ENCODE measurements at places on chromosomes 3 and 15. TPM values are rescaled to one million over a fixed set of nuclear protein-coding genes. Genes with fewer than 3 reads are reported as not detected.
A peak's percentile ranks its signal among the peaks of the same experiment; 100 is the strongest.

DNA sequence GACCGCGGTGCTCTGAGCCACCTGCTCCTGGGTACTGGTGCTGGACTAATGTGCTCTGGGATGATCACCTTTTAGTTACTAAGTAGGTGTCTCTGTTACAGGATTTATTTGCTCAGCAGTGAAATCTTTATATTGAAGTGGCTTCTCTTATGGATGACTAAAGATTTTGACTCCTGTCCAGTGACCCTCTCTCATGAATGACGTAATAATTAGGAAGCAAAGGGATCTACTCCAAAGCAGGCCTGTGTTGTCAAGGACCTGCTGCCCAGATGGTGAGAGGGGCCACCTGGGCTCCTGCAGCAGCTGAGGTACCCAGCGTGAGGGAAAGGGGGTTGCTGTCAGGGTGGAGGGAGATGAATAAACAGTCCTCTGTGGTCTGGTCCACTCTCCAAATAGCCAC is 263.6 kb downstream of the GABRG3 start:
- no peak for DNase-seq

DNA sequence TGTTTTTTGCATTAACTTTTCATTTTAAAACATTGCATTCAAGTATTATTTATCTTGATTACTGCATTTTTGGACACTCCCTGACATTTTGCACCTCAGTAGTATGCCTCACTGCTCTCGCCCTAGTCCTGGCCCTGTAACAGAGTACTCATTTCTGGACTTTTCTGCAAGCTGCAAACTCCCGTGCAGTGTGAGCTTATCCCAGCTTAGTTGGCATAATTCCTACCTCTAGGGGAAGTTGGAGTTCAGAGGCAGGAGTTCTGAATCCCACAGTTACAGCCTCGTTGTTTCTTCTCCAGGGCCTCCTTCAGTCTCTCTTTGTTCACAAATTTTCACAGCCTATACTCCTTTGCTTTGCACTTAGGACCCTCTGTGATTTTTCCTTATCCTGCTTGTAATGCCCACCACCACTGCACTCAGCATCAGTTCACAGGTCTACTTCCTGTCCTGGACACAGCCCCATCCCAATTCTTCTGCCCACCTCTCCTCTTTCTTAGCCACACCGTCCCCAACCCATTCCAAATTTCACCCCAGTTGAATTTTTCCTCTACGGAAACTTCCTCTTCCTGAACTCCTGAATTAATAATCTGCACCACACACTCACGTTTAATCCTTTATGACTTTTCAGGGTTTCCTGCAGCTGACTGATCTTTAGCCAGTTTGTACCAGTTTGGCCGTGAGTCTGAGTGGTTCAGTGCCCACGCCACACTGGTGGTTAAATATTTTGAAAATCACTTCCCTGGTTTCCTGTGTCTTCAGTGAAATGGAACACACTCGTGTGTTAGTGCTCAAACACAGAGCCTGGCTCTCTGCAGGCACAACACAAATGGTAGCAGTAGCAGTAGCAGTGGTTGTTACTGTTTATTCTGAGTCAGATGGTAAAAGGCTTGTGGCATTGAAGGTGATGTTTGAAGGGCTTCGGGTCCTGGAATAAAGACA is 6.3 kb upstream of the CTSH start:
- DNase-seq, result no peak

DNA sequence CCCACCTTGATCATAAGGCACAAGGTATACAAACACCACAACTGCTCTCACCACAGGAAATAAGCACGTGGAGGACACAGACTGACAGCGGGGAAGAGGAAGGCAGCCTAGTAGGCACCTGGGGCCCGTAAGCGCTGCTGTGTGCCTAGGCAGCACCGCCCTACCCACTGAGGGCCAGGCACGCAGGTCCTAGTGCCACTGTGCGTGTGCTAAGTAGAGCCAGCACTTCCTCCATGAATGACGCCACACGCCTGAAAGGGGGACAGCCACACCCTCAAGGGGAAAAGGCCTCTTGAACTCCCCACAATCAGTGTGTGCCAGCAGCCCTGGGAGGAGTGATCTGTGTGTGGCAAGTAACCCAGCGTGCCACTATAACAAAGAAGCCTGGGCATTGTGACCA is 73.0 kb downstream of the ATP1B3 start:
- DNase-seq, result no peak

GRCh38 chr3:57268416-57268815 is 24.1 kb downstream of the ASB14 start:
- DNase-seq, result no peak

C2CD4A gene
- polyA plus RNA-seq, result 0.28 TPM

GRCh38 chr3:43096761-43097160 is 9.1 kb downstream of the POMGNT2 start:
- DNase-seq, result no peak

DNA sequence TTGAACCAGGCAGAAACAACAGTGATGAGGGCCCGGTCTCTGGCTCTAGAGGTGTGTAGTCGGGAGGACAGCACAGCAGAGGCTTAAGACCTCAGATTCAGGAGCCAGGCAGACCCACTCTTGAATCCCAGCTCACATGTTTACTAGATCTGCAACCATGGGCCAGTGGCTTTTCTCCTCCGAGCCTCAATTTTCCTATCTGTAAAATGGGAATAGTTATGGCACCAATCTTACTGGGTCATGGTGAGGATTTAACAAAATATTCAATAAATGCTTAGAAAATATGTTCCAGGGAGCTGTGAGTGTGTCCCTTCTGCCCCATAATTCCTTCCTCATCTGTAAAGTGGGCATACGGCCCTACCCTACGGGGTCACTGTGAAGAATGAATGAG is 506.9 kb downstream of the SHQ1 start:
- DNase-seq, result no peak

- no peak for DNase-seq
Observed at GRCh38 chr3:136543385-136543784, 208.8 kb downstream of the STAG1 start.

GRCh38 chr15:90071220-90071807 is 31.0 kb downstream of the IDH2 start:
- peak; percentile 82 for DNase-seq

TICRR gene
- 12.4 TPM for polyA plus RNA-seq

GOLGA8T gene
- 0.71 TPM for polyA plus RNA-seq

ADCY5 gene
- 11.2 TPM for polyA plus RNA-seq

- DNase-seq, result peak; percentile 72
Observed at GRCh38 chr3:4977001-4977852, 2.0 kb upstream of the BHLHE40 start.

DNA sequence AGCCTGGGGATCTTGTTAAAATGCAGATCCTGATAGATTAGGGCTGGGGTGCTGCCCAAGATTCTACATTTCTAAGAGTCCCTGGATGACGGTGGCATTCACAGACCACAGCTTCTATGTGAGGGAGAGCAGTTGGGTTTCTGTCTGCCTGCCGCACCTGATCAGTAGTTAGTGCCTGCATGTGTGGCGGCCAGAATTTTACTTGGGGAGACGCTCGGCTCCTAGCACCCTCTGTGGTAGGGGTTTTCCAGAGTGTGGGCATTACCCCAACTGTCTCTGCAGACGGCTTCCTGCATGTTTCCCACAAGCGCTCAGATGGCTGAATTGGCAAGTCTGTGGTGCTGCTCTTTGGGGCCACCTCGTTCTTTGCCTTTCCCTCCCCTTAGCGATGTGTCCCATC is 8.3 kb downstream of the GHRL start:
- DNase-seq, result no peak

DNA sequence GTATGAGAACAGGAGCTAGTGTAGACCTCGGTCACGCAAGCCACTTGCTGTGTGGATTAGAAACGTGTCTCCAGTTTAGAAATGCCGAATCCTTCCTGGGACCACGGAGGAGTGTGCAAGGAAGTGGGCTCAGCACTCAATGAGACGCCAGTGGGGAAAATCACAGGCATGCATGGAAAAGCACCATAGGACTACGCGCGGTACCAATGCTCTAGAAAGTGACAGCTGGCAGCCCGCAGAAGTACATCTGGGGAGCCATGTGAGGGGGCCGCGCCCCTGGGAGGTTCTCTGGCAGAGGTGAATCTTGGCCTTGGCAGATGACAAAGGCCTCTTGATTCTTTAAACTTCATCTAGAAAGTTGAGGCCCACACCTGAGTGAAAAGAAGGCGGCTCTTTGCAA is 99.3 kb downstream of the LRRK1 start:
- no peak for DNase-seq

ZNF774 gene
- polyA plus RNA-seq, result 4.2 TPM

GRCh38 chr3:53140847-53141845 is 10.9 kb upstream of the RFT1 start:
- no peak for DNase-seq

DNA sequence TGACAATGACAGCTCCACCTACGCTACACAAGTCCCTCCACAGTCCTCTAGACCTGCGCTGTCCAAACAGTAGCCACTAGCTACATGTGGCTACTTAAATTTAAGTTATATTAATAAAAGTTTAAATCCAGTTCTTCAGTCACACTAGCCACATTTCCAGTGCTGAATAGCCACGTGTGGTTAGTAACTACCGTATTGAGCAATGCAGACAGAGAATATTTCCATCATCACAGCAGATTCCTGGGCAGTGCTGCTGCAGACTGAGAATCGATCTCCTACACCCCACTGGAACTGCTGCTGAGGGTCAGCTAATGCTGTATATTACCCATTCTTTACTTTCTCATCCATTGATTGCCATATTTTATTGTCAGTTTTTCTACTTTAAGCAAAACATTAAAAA is 40.9 kb downstream of the HDC start:
- DNase-seq, result no peak

ZBED2 gene
- 0.16 TPM for polyA plus RNA-seq

DNA sequence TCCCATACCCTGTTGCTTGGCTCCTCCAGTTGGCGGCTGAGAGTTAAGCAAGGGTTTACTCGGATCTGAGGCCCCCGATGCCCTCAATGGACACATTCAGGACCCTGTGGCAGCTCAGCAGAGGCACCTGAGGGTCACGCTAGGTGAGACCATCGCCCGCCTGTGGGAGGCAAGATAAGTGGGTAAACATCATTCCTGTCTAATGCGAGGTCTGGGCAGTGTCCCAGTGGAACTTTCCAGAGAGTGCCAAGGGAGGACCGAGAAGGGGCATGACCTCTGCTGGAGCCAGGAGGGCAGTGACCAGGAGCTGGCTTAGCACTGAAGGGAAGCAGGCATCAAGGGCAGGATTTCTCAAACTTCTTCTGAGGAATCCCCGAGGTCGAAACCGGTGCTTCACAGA is 65.4 kb upstream of the SEC61A1 start:
- DNase-seq, result no peak

DNA sequence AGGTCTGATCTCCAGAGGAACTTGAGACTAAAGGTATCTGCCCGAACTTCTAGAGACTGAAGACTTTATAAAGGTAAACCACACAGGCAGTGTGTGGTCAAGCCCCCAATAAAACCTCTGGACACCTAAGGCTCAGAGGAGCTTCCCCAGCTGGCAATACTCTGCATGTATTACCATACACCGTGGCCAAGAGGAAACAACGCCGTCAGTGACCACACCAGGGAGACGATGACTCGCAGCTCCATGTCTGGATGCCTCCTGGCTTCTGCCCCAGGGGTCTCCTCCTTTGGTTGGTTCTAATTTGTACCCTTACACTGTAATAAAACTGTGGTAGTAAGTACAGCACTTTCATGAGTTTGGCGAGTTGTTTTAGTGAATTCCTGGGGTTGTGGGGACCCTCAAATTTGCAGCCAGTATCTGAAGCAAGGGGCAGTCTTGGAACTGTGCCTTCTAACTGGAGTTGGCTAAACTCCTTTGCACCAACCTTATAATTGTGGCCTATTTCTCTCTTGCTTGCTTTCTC is 32.1 kb upstream of the BCL2L10 start:
- DNase-seq, result no peak

DNA sequence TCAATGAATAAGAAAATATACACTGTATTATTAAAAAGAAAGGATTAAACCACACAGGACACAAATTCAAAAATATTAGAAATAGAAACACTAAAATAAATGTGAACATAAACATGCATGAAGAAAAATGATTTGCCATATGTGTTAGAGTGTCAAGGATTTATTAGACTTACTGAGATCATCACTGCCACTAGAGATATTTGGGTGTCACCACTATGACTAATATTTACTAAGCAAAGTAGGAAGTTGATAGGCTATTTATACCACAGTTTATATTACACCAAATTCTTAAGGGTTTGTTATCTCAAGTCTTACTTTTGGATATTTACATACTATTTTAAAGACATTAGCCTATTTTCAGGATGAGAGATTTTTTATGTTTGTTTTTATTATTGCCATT is 575.0 kb upstream of the SGO1 start:
- no peak for DNase-seq

VIPR1 gene
- 1.5 TPM for polyA plus RNA-seq

- no peak for DNase-seq
Observed at GRCh38 chr15:82858932-82859331, 49.5 kb downstream of the WHAMM start.

DNA sequence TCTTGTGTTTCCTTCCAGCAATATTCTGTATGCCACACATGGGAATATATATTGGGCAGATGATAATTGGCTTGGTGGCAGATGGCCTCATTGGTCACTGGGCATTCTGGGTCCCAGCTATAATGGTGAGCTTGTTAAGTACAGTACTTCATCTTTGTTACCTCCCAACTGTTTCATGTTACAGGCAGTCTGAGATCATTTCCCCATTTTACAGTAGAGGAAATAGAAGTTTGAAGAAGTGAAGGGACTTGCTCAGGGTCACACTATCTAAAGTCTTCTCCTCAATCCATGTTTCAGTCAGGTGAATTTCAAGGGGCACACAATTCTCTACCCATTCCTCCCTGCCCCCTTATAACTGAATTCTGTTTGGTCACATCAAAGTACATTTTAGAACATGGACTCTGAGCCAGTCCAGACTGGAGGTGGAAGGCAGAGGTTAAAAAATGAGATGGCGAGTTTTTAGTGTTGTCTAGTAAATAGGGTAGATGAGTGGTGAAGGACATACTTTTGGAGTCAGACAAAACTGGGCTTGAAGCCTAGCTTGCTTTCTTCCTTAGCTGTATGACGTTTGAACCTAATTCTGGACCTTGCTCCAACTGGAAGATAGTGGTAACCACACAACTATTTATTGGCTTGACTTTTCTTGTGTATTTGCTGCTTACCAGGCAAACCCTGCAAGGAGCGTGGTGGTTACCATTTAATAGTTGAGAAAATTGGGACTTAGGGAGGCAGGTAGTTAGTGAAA is 2.5 kb downstream of the EEFSEC start:
- DNase-seq, result no peak

FRMD5 gene
- 1.1 TPM for polyA plus RNA-seq
